ENCODE measurements at places on chromosomes 7 and 10.

- DNase-seq = no peak
Observed at GRCh38 chr10:61472090-61472674, 19.0 kb upstream of the TMEM26 start.

DNA sequence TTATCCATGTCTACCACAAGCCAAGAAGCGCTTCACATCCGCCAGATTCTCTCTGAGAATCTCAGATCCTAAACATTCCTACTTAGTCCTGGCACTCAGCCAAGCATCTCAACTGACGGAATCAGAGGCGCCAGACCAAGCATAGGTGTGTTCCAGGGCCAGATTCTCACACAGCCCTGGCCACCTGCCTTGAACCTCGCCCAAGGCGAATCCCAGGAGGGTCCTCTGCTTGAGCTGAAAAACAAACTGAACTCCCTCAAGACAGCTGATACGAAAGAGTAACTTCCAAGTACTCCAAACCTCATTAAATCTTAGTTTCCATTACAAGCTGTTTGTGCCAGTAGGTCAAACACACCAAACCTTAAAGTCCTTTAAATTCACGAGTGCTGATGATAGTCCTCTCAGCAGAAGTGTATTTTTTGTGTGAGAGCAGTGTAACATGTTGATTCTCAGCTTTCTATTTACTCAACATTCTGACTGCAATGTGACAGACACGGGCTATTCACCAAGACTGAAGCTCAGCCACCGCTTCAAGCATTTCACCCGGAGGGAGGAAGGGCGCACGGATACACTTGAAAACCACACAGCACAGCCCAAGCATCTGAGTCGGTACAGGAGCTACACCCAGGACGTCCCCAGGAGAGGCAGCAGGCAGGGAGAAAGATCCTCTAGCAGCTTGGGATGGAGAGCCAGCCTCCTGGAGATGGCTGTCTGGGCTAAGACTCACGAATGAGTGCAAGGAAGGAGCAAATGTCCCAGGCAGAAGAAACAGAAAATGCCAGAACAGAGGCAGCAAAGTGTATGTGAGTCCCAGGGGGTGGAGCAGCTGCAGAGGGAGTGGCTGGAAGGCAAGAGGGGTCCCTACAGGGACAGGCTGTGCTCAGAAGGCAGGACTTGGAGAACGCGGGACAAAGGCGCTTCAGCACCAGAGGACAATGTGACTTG, 6.0 kb downstream of the PARD3 start:
- no peak for DNase-seq

DNA sequence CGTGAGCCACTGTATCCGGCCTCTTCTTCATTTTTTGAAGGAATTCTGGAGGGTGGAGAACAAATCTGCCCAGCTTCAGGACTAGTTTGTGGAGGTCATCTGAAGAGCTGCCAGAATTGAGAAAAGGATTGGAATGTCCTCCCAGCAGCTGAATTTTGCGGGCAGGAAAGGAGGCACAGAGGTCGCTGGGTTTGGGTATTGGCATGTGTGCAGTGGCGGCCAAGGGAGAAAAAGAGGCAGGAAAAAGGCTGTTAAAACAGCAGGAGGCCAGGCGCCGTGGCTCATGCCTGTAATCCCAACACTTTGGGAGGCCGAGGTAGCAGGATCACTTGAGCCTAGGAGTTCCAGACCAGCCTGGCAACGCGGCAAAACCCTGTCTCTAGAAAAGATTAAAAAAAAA, 80.4 kb downstream of the HIP1 start:
- no peak for DNase-seq

DNA sequence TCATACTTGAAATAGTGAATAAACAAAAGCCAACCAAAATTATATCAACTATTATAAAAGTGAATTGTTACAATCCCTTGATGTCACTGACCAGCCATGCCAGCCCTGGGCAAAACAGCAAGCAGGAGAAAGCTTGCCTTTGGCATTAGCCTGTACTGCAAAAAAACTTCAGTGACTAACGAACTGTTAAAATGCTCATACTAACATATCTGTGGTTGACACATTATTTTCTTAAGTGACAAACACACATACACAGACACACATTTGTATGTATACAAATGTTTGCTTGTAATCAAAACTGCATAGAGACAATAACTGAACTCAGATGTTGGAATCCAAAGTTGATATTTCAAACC, 29.5 kb downstream of the CHCHD3 start:
- DNase-seq = no peak

DNA sequence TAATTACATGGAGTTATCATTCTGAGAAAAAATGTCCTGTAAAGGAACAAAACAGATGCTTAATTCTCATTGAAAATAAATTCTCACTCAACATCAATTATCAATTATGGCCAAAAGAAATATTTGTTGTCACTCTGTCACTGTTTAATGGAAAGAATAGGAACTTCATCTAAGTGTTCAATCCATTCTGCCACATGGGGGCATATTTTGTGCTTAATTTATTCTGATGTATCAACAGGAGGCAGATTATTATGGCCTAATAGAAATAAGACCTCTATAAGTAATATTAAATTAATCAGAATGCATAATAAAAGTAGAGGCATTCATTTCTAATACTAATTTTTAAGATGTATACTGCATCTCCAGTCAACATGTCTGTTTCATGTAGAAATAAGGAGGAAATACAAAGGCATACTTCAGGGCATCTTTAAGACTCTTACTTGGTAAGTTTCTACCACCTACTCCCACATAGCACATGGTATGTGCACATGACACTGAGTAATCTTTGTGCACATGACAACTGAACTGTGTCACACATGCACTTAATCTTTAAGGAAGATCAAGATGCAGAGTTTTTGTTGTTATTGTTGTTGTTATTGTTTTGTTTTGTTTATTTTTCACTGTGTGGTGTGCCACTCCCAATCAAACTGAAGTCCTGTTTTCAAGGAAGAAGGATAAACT, 420.4 kb upstream of the SEMA3A start:
- peak; percentile 2 for DNase-seq

- no peak for DNase-seq
Observed at GRCh38 chr7:18064242-18064838, 36.7 kb upstream of the PRPS1L1 start.

- no peak for DNase-seq
Observed at GRCh38 chr10:119784340-119785067, 58.7 kb downstream of the INPP5F start.

DNA sequence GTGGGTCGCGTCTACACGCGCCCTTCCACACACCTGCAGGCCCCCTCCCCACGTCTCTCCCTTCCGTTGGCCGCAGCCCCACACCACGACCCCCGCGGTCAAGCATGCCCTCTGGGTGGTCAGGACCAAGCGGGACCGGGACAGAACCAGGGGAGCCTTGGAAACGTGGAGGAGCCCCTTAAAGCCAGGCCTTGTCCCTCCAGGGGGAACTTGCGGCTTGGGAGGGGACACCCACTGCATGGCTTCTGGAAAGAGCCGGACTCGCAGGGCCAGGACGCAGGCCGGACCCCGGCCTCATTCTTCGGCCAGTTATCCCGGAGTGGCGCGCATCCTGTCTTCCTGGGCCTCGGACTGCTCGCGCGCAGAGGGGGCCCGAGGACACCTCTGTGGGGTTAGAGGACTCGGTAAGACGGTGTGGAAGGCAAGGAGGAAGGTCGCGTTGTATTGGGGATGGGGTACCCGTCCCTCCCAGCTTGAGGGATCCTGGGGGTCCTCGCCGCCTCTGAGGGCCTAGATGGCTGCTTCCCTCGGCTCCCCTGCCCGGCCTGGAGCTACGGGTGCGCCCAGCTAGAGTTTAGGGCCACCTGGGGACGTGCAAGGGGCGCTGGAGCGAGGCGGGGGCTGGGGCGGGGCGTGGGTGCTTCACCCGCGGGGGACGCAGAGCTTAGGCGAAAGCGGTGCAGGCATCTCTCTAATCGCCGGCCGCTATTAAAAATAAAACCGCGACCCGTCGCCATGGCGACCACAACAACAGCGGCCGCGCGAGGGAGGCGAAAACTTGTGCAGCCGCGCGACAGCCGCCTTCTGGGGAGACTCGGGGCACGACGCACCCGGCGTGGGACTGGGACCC, 1.8 kb upstream of the PDGFA start:
- DNase-seq = no peak

DNA sequence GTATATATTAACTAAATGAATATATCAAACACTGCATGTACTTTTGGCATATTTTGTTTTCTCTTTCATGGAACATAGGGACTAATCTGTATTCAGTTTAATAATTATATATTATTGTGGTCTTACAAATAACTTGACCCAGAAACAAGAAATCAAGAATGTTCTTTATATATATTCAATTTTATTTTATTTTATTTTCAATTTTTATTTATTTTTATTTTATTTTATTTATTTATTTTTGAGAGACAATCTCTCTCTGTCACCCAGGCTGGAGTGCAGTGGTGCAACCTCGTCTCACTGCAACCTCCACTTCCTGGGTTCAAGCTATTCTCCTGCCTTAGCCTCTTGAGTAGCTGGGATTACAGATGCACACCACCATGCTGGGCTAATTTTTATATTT, 258.4 kb upstream of the MYO3A start:
- no peak for DNase-seq

DNA sequence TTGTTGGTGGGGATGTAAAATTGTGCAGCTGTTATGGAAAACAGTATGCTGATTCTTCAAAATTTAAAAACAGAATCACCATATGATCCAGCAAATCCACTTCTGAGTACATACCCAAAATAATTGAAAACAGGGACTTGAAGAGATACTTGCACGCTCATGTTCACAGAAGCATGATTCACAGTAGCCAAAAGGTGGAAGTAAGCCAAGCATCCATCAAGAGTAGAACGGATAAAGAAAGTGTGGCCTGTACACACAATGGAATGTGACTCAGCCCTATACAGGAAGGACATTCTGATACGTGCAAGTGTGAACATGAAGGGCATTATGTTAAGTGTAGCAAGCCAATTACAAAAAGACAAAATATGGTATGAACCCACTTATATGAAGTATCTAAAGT, 696.7 kb upstream of the CELF2 start:
- no peak for DNase-seq

GRCh38 chr10:120644556-120645410, 187.8 kb downstream of the PLPP4 start:
- DNase-seq = no peak

DNA sequence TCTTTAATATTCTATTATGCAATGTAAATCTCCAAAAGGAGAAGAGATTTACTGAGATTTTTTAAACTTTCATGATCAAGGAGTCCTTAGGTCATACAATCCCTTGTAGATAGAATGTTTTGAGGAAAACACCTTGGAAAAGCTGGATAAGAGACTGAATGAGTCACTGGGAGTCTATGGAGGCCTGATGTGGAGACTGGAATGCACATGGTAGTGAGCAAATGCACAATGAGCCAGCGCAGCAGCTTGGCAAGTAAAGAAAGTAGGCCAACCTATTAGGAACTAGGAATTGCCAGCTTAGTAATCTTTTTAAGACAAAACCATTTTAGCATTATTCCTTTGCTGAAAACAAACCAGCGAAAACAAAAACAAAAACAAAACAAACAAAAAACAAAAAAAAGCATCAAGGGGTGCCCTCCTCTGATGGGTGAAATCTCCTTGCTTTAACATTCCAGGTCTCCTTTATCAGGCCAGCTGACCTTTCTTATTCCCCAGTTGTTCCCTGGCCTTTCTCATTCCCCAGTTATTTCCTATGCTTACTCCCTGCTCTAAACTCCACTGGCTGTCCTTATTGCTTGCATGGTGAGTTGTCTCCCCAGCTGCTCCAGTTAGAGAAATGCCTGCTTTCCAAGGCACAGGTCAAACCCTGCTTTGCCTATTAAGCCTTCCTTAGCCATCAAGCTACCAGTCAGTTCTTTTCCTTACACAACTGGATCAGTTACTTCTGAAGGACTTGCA, 135.8 kb downstream of the PLCE1 start:
- DNase-seq = no peak

- DNase-seq = no peak
Observed at GRCh38 chr7:52826515-52827265, 208.7 kb upstream of the POM121L12 start.
